MG63 (cell line): ENCODE measurements at places on chromosomes 12 and 14.

DNA sequence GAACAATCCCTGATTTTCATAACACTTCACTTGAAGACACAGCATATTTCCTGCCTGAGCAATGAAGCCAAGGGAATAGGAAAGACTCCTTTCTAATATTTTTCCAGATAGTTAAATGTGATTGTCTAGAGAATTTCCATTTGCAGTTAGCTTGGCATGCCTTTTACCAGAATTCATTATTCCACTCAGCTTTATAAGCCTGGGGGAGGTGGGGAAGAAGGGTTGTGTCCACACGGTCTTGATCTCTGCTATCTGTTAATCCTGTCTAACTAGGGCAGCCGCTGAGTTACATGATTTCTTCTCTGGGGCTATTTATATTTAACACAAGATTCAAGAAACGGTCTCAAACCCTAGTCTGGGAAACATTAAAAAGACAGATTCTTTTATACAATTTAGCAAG lies 146.6 kb upstream of the FSCB start:
- no peak for DNase-seq

DNA sequence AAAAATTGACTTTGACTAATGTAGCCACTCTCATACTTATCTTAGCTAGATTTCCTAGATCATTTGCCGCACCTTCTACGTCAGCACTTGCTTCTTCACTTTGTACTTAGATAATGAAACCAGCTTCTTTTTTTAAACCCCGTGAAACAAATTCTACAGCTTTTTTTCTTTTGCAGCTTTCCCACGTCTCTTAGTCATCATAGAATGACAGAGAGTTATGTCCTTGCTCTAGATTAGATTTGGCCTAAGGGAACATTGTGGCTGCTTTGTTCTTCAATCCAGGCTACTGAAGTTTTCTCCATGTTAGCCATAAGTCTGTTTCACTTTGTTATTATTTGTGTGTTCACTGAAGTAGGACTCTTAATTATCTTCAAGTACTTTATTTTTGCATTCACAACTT lies 94.9 kb downstream of the SLCO1A2 start:
- DNase-seq = no peak

- no peak for DNase-seq
Measured at GRCh38 chr14:105384605-105385321, 13.6 kb upstream of the TEX22 start.

- DNase-seq = no peak
Measured at GRCh38 chr12:12927211-12928079, 24.5 kb downstream of the GPRC5D start.

GRCh38 chr12:101608301-101609133 lies 13.7 kb downstream of the MYBPC1 start:
- no peak for DNase-seq
